A172 (cell line): ENCODE measurements at places on chromosomes 7 and 10.

GRCh38 chr10:48792687-48793096, 108.0 kb downstream of the WDFY4 start:
- peak; percentile 80 for DNase-seq

DNA sequence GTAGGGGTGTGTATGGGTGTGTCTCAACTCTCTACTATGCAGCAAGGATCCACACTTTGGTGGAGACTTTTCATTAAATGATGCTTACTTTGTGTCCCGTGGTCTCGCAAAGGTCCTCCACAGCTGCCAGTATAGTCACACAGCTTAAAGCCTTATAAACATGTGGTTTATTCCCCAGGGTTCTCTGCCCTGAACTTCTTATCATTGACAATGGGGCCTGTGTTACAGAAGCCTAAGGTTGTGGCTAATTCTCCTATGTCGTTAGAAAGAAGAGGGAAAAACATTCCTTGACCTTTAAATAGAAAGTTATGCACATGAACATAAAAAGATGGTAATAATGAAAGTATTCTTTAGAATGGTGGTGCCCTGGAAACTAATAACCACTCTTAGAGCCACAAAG, 201.4 kb downstream of the INHBA start:
- DNase-seq: no peak

- DNase-seq: no peak
These were observed 240.7 kb downstream of the TSPAN12 start for GRCh38 chr7:120617275-120617674.

- DNase-seq: no peak
These were observed 149.5 kb downstream of the SFMBT2 start for GRCh38 chr10:7261351-7261750.

GRCh38 chr10:28250782-28251181, 52.1 kb downstream of the MPP7 start:
- no peak for DNase-seq

DNA sequence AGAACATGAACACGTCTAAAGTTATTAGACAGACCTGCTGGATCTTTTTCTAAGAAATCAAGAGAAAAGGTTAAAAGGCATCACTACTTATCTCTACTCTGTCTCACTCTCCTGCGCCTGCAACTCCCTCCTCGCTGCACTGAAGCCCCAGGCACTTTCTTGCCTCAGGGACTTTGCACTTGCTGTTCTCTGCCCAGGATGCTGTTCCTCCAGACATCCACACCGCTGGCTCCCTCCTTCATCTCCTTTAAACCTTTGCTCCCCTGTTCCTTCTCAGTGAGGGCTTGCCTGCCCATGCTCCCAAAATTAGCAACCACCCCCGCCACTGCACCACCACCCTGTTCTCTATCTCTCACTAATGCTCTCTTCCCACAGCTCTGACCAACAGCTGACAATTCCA, 87.4 kb downstream of the GOLGA7B start:
- DNase-seq: no peak
